ENCODE measurements at places on chromosomes 13 and 19.

- DNase-seq = no peak
Observed at GRCh38 chr13:28412981-28413380, 81.9 kb downstream of the FLT1 start.

DNA sequence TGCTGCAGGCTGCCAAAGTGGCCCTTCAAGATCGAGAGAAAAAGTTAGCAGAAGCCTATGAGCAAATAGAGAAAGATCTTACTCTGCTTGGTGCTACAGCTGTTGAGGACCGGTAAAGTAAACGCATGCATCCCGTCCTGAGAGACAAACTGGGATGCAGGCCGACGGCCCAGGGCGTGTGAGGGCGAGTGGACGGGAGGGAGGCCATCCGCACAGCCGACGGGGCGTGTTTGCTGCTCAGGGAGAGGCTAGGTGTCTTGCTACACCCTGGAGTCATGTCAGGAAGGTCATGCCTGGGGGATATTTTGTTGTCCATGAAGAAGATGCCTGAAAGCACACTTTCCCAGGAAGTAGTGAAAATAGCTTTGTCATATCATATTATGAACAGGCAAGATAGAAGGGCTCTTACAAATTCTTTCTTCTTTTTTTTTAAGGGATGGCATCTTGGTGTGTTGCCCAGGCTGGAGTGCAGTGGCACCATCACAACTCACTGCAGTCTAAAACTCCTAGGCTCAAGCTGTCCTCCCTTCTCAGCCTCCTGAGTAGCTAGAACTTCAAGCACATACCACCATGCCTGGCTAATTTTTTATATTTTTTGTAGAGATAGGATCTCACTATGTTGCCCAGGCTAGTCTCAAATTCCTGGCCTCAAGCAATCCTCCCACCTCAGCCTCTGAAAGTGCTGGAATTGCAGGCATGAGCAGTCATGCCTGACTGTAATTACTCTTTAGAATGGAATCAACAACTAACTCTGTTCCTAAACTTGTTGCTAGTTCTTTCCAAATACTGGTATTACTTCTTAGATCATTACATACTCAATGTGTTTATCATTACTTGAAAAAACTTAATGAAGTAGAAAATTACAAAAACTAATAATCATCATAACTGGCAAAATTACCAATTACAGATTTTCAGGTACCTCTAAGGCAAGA, 117.6 kb upstream of the MCF2L start:
- no peak for DNase-seq

DNA sequence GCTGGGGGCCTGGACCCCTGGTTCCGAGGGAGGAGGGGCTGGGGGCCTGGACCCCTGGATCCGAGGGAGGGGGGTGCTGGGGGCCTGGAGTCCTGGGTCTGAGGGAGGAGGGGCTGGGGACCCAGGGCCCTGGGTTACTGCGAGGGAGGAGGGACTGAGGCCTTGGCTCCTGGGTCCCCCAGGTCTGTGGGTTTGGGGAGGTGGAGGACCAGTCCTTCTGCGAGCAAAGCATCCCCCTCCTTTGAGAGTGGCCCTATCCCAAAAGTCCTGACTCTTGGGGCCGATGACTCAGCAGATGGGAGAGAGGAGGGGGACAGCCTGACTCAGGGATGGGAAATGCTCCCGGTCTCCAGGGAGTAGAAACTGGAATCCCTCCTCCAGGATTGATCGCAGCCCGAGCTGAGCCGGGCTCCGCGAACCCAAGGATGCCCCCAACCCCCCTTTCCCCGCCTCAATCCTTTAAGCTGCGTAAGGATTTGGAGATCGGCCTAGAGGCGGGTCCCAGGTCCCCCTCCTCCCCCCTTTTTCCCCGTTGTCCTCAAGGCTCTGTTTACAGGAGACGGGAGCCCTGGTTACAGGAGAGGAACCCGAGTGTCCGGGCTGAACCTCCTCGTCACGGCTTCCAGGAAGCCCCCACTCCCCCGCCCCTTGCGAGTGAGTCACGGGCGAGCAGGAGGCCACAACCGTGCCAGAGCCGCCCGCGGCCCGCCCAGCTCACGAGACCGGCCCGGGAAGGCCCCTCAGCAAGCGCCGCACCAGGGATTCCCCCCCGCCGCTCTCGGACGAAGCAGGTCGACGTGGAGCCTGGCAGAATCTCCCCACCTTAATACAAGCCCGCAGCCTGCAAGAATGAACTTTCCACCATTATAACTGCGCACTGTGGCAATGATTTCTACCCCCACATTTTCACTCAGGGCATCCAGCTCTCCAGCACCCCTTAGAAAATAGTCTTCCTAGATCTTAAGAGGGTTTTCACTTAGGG, 3.0 kb upstream of the ZFP36 start:
- DNase-seq = peak; percentile 97

GRCh38 chr19:10912619-10913018, 15.8 kb downstream of the YIPF2 start:
- DNase-seq = no peak

DNA sequence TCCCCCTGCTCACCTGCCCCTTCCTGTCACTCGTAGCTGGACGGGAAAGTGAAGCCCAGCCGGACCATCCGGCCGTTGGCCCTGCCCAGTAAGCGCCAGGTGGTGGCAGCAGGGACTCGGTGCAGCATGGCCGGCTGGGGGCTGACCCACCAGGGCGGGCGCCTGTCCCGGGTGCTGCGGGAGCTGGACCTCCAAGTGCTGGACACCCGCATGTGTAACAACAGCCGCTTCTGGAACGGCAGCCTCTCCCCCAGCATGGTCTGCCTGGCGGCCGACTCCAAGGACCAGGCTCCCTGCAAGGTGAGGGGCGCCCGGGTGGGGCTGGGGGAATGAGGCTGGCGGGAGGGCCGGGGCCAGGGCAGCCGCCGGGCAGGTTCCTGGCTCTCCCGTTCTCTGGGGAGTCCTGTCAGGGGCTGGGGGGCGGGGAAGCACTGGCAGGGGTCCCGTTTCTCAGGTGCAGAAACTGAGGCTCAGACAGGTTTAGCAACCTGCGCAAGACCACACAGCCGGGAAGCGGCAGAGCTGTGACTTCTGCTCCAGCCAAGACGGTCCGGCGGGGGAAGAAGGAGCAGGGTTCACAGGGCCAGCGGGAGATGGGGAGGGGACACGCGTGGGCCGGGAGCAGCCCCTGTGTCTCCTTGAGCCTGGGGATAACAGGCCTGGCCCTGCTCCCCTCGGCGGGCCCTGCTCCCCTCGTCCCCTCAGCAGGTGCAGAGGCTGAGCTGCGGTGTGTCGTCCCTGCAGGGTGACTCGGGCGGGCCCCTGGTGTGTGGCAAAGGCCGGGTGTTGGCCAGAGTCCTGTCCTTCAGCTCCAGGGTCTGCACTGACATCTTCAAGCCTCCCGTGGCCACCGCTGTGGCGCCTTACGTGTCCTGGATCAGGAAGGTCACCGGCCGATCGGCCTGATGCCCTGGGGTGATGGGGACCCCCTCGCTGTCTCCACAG, 5.3 kb downstream of the GZMM start:
- DNase-seq = no peak

GRCh38 chr13:89965252-89965651, 1382.2 kb upstream of the MIR17HG start:
- no peak for DNase-seq

- peak; percentile 47 for DNase-seq
Observed at GRCh38 chr19:15869109-15869555, 28.7 kb downstream of the CYP4F2 start.

- no peak for DNase-seq
Observed at GRCh38 chr13:67137044-67137735, 92.9 kb downstream of the PCDH9 start.

DNA sequence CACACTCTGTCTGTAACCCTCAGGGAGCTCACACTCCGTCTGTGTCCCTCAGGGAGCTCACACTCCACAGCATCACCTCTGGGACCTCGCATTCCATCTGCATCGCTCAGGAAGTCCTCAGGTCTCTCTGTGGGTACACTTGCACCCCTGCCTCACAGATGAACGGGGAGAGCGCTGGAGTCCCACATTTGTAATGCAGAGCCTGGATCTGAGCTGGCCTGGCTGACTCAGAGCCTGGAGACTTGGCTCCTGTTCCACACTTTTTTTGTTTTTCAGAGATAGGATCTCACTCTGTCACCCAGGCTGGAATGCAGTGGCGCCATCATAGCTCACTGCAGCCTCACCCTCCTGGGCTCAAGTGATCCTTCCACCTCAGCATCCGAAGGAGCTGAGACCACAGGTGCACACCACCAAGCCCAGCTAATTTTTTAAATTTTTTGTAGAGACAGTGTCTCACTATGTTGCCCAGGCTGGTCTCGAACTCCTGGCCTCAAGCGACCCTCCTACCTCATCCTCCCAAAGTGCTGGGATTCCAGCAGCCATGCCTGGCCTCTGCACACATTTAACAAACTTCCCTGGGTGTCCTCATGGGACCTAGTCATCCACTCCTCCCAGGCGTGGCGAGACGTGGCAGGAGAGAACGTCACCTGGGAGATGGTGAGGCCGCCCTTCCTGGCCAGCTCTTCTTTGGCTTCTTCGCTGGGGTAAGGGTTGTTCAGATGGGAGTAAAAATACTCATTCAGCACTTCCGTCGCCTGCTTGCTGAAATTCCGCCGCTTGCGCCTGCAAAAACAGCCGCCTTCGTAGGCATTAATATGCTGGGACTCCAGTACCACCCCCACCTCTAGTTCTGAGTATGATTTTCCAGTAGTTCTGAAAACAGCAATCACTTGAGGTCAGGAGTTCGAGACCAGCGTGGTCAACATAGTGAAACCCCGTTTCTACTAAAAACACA, 31.0 kb downstream of the CILP2 start:
- DNase-seq = no peak

DNA sequence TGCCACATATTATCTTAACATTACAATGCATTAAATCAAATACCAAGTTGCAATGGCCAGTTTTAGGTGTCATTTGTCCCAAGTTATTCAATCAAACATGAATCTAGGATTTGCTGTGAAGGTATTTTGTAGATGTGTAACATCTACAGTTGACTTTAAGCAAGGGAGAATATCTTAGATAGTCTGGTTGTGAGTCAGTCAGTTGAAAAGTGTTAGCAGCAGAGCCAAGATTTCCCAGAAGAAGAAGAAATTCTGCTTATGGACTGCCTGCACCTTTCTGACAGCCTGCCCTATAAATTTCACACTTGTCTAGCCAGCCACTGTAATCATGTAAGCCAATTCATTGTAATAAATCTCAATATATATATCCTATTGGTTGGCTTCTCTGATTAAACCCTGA, 41.3 kb upstream of the INTS6 start:
- no peak for DNase-seq

DNA sequence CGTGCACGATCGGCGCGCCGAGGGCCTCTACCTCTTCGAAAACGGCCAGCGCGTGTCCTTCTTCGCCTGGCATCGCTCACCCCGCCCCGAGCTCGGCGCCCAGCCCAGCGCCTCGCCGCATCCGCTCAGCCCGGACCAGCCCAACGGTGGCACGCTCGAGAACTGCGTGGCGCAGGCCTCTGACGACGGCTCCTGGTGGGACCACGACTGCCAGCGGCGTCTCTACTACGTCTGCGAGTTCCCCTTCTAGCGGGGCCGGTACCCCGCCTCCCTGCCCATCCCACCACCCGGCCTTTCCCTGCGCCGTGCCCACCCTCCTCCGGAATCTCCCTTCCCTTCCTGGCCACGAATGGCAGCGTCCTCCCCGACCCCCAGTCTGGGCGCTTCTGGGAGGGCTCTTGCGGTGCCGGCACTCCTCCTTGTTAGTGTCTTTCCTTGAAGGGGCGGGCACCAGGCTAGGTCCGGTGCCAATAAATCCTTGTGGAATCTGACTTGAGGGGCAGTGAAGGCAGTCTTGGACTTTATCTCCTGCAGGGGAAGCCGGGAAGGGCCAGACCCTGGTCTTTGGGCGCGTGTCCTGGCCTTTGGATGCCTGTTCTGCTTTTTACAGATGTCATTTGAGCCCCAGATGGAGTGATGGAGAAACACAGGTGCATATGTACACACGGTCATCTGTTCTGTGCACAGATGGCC, 2.2 kb downstream of the CLEC11A start:
- DNase-seq = no peak

DNA sequence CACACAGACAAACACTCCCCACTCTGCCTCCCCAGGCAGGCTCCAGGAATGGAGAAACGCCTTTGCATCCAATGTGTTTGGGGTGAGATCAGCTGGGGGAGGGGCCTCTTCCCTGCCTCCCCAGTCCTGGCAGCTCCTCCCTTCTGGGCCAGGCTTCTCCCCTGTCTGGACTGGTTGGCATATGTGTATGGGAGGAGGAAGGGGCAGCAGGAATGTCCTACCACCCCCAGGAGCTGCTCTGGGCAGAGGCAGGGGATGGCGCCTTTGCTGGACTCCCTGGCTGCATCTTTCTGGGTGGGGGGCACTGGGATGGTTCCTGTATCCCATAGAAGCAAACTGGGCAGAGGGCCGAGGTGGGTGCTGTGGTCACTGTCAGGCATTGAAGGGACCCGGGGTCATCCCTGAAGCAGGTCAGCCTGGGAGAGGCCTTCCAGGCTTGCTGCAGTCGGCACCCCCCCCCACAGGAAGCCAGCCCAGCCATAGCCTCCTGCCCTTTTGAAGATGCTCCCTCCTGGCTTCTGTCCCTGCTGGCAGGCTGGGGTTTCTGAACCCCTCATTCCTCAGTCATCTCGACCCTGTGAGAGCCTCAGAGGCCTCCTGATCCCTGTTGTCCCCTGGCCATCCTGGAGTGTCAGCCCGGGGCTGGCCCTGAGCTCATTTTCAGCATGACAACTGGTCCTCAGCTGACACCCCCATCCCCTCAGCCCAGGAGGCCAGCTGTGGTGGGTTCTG, 21.2 kb upstream of the SLC7A10 start:
- no peak for DNase-seq

DNA sequence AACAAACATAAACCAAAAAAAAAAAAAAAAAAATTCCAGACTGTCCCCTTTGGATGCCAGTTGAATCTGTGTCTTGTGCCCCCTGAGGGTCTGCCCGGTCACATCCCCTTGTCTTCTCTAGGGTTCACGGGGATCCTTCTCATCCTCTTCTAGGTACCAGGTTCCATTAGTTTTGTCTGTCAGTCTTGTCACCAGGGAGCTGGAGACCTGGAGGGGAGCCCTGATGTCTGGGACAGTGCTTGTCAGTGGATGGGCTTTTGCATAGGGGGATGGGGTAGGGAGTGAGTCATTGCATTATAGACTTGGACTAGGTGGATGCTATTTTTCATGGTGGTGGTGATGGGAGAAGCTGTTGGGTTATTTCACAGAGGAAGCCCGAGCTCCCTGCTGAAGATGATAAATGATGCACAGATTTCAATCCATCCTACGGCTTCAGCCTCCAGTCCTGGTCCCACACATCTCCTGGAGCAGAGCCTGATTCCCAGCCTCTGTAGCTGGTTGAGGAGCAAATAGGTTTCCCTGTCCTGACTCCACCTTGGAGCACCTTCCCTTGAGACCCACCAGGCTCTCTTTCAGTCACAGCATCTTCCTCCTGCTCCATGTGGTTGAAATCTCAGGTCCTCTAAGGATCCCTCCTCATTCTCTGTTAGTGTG, 26.0 kb downstream of the WTIP start:
- no peak for DNase-seq

DNA sequence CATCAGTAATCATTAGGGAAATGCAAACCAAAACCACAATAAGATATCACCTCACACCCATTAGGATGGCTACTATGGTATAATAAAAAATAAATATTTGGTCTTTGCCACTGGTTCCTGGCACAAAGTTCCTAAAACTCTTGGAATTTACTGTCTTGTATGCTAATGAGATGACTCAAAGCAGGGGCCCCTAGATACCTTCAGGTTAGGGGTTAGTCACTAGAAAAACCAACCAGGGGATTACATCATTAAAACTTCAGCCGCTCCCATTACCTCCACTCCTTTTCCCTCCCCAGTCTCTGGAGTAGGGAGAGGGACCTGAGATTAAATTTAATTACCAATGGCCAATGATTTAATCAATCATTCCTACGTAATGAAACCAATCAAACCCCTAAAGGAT, 49.6 kb downstream of the THSD1 start:
- no peak for DNase-seq
